Retinal pigment epithelial cell (primary cell): ENCODE measurements at places on chromosomes 11 and 22.

DNA sequence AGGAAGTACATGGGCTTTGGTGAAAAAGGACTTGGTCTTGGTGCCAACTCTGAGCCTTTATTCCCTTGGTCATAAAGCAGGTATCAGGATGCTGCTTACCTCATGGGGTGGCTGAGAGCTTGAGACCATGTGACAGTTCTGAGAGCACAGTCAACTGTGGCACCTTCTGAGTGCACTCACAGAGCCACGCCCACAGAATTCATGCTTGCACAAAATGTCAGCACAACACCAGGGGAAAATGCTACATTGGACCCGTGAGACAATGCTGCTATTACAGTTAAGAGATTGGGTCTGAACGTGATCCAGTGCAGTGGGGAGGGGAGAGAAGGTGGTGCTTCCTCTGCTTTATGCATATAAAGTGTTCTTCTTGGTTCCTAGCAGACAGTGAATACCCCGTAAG lies 79.5 kb upstream of the SPON1 start:
- DNase-seq, result no peak

DNA sequence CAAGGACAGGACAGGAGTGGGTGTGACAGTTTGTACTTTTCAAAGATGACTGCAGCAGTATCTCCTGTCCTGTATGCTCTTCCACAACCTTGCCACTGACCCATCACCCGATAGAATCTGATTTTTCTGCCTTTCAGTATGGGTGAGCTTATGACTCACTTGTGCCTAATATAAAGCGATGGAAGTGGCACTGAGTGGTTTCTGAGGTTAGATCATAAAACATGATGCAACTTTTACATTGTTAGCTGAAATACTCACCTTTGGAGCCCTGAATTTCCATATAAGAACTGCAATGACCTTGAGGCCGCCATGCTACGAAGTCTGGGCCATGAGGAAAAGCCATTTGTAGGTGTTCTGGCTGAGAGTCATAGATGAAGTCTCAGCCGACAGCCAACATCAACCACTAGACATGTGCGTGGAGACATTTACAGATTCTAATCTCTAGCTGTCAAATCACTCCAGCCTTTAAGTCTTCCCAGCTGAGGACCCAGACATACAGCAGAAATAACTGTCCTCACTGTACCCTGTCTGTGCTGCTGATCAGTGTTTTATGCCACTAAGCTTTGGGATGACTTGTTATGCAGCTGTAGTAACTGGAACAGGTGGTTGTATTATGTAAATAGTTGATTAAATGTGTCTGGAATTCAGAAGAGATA lies 105.9 kb upstream of the ARHGAP20 start:
- DNase-seq, result no peak

DNA sequence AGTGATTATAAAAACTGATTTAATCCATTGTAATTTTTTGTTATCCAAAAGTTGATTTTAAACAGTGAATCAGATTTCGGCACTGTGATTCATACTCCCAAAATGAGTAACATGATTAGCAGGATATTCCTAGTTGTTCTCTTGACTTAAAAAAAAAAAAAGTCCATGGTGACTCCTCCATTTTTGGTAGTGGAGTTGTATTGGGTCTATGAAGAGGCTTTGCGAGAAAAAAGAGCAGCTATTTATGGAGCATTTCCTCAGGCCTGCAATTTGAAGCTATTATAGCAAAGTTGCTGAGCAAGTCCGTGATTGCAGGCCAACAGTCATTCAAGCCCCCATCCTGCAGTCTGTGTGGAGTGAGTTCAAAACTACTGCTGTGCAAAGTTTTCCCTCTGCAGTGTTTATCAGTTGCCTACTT lies 28.8 kb downstream of the YAP1 start:
- DNase-seq, result no peak

DNA sequence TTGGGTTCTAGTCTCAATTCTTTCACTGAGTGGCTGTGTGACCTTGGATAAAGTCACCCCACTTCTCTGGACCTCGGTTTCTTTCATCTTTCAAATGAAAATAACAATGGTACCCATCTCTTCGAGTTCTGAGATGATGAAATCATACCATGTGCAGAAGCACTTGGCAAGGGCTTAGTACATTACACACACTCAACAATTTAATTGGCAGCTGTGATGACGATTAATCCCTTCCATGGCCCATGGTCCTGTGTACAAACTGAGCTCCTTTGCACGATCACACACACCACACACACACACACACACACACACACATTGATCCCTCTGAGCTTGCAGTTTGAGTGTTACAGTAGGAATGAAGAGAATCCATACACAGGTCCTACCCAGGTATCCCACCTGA lies 103.4 kb upstream of the ASPHD2 start:
- peak; percentile 11 for DNase-seq
